ENCODE measurements at places on chromosomes 16 and 17.
A peak's percentile ranks its signal among the peaks of the same experiment; 100 is the strongest.

DNA sequence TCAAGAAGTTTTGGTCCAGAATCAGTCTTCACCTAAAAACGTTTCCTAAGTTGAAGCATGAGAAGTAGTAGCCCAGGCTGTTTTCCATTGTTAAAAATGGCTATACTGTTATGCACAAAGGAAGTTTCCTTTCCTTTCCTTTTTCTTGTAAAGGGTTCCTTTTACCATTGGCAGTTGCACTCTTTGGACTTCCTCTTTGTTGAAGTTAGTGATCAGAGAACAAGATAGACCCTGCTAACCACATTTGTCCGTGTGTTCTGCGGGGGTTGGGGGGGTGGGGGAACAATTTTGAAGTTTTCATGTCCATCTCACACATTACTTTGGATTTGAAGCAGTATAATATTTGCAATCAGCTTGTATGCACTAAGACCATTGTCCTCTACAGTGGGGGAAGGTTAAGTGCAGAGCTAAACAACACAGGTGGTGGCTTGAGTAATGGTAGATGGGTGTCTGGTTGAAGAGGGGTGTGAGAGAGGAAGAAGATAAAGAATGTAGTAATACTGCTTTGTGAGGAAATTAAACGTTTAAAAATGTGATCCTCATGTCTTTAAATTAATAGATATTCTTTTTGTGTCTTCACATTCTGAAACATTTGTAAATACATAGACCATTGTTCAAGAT, 1.4 kb downstream of the LPCAT2 start:
- no peak for DNase-seq

GRCh38 chr16:21268236-21268635, 9.9 kb downstream of the CRYM start:
- DNase-seq: no peak

- peak; percentile 69 for DNase-seq
Measured at GRCh38 chr17:46977750-46978488, 1.1 kb downstream of the RPRML start.

DNA sequence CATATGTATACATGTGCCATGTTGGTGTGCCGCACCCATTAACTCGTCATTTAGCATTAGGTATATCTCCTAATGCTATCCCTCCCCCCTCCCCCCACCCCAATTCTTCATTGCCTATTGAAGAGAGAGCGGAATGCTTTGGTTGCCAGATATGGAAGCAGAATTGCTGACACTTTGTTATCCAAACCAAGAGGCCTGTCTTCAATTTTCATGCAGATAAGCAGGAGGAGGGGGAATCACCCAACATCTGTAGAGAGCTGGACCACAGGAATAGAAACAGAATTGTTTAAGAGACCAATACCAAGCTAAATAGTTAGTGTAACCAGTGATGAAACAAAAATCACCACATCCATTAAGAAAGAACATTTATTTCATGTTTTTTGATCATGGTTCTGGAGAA, 7.1 kb downstream of the ASPA start:
- no peak for DNase-seq

- DNase-seq: no peak
Measured at GRCh38 chr16:66408163-66409048, 18.7 kb upstream of the BEAN1 start.

- peak; percentile 75 for DNase-seq
Measured at GRCh38 chr16:10181196-10182162, 749 bp downstream of the GRIN2A start.

DNA sequence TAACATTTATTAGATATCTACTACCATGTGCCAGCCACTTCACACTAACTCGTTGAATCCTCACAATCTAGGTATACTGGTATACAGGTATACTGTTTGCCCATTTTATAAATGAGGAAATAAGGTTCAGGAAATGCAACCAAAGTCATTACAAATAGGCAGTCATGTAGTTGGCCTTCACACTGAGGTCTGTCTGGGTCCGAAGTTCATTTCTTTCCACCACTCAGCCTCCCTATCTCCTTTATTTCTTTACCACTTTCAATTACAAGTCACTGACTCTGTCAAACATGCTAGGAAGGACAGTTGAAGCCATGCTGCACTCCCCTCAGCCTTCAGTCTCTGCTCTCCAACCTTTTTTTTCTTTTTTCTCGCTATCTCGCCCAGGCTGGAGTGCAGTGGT, 20.7 kb upstream of the SIAH1 start:
- no peak for DNase-seq

- no peak for DNase-seq
Measured at GRCh38 chr16:5001571-5001970, 32.2 kb downstream of the NAGPA start.
